ENCODE measurements at places on chromosomes 5 and 9.

DNA sequence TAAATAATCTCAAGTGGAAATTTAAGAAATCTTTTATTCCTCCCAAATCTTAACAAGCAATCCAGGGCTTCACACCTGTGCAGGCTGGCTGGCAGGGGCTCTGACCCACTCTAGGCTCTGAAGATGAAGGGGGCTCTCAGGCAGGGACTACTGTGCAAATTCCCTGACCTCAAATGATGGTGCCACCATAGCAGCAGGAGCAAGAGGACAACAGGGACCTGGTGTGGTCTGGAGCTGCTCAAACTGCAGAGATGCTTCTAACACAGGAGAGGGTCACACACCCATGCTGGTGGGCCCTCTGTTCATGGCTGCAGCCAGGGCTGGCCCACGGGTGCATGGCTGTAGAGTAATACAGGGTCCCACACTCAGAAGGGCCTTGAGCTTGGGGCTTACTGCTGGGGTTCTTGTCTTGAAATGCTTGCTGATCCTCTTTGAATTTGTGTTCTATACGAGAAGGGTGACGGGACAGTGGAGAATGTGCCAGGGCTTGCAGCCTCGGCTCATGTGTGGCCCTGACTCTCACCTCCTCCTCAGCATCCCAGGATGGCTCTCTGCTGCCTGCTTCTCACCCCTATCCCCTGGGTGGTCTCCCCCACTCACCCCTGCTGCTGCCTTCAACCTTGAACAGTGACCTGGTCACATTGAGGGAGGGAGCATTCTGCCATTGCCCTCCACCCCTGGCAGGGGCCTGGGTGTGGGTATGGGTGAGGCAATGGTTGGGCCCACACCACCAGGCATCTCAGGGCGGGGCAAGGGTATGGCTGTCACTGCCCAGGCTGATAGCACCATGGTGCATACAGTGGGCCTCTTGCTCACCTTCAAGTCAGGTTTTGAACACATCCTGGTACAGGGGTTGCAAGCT, 191.7 kb downstream of the FSTL4 start:
- DNase-seq = no peak

DNA sequence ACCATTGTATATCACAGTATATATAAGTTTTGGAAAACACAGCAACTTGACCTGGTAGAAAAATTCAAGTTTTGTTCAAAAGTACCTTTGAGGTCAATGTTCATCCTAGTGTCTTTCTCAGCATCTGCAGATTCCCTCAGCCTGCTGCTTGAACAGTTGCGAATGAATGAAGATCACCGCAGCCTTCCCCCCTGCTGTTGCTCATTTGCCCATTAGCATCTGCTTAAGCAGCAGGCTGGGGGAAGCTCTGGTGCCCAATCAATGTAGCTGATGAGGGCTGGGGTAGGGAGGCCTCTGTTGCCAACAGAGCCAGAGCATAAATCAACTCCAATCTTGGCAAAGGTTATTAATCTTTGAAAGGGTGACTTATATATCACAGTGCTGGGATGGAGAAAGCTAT, 586.5 kb upstream of the PTPRD start:
- no peak for DNase-seq

DNA sequence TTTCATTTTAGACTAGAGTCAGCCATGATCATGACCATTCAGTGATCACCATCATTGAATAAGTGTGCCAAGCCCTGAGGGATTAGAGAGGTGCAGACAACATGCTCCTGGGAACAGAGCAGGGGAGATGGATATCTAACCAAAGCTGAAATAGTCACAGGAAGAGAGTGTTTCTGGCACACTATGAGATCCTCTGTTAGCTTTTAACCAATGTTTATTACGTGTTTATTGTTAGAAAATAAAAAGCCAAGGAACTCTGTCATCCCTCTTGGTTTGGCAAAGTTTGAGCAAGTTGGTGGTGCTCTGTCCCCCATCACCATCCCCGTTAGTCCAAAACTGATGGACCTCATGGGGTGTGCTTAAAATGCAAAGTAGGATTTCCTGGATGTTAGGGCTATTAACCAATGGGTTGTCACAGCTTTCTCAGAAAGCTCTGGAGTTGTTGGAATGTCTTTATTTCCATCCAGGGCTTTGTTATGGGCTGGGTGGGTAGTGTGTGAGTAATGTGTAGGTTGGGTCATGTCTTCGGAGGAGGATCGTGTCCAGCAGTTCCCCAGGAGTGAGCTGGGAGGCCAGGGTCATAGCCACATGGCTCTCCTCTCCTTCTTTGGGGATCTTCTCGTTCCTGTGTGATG, 34.9 kb downstream of the SLC28A3 start:
- DNase-seq = no peak

DNA sequence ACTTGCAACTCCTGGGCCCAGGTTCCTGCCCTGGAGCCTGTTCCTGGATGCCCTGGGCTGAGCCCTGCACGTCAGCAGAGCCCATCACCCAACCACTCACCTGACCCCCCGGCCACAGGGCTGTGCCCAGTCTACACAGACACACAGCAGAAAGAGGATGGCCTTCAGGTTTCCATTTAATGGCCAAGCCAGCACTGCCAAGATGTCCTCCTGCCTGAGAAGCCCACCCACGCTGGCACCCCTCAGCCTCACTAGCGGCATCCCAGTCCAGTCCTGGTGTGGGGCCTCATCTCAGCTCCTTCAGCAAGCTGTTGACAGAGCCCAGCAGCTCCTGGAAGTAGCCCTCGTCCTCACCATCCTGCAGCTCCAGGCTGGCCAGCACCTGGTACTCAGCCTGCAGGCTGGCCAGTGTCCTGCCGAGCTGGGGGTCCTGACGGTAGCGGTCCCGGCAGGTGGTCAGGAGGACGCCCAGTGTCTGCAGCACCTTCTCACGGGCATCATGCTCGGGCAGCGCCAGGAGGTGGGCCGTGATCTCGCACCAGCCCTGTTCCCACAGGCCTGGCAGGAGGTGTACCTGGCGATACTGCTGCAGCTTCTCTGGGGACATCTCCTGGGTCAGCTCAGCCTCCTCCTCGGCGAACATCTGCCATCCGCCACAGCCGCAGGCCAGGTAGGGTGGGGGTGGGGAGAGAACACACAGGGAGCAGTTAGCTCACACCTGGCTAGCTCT, 71.9 kb upstream of the LRRTM2 start:
- DNase-seq = no peak

GRCh38 chr5:42636425-42636824, 120.2 kb upstream of the CCDC152 start:
- no peak for DNase-seq

- no peak for DNase-seq
Measured at GRCh38 chr5:112065781-112066180, 308.8 kb upstream of the NREP start.

- DNase-seq = no peak
Measured at GRCh38 chr9:131886826-131887225, 146.9 kb upstream of the RAPGEF1 start.

GRCh38 chr5:35302544-35302943, 72.3 kb upstream of the PRLR start:
- no peak for DNase-seq

GRCh38 chr9:83707518-83707767, 315 bp downstream of the UBQLN1 start:
- DNase-seq = peak; percentile 79

- no peak for DNase-seq
Measured at GRCh38 chr9:91220491-91221135, 141.1 kb downstream of the AUH start.

- DNase-seq = no peak
Measured at GRCh38 chr5:11040345-11040744, 279.3 kb upstream of the DAP start.

DNA sequence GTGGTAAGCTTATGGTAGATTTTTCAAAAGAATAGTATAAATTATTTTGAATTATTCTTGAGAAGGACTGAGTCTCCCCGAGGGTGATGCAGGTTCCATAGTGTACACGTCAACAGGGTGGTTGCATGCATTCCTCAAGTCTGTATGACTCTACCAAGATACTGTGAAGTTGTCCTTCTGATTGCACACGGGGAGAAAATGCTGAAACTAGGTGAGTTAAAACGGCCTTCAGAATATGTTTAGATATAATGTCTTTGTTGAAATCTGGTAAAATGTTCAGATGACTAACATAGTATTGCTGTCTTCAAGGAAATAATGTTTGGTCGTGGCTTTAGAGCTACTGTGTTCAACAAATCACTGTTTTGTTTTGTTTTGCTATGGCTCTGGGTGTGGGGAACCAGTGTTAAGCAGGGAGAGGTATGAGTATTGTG, 22.4 kb upstream of the TNFAIP8 start:
- peak; percentile 64 for DNase-seq

GRCh38 chr5:93274291-93274690, 306.7 kb downstream of the NR2F1-AS1 start:
- DNase-seq = peak; percentile 73

- no peak for DNase-seq
Measured at GRCh38 chr5:142847898-142848790, 78.0 kb downstream of the ARHGAP26 start.

DNA sequence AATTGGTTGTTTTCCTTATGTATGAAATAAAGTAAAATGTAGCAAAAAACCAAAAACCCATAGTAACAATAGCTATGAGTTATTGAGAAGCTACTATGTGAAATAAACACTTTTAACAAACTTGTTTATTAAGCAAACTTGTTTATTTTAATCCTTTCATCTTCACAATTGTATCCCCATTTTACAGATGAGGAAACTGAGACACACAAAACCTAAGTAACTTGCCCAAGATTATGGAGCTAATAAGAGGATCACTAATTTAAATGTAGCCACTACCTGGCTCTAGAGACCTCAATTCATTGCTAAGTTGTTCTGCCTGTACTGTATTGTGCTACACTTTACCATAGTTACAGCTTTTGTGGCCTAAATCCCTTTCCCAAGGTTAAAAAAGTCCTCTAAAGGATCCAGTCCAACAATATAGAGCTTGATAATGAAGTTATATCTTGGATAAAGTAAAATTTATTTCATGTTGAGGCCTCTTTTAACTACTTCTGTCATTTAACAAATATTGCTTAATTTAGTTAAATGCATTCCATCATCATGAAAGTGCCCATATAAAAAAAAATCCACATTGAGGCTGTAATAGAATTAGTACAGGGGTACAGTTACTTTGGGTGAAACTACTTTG, 22.1 kb downstream of the HOMER1 start:
- no peak for DNase-seq

GRCh38 chr5:9558319-9558965, 12.6 kb upstream of the SEMA5A start:
- DNase-seq = no peak

GRCh38 chr5:131406975-131407638, 143.3 kb downstream of the CDC42SE2 start:
- DNase-seq = no peak

GRCh38 chr5:33611877-33612276, 171.1 kb downstream of the TARS1 start:
- DNase-seq = no peak

- peak; percentile 12 for DNase-seq
Measured at GRCh38 chr5:114789773-114790402, 379.8 kb downstream of the TRIM36 start.

- DNase-seq = no peak
Measured at GRCh38 chr9:122227575-122227900, 1.2 kb downstream of the LHX6 start.

DNA sequence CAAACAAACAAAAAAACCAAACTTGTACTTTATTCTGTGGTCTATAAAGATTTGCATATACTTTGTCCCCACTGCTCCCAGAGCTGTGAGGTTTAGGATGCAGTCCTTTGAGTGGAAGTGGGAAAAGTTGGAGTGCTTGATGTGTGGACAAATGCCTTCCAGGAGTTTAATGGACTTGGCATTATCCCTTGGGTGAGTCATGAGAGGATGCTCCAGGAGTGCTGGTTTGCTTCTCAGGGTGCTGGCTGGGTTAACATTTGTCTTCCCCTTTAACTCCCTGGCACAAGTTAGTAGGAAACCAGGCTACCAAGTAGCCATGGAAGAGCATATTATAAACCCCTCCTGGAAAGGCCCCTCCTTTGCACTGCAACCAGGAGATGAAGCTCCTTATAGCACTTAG, 417.4 kb upstream of the RIOK2 start:
- no peak for DNase-seq

GRCh38 chr9:35579130-35579529, 25.9 kb upstream of the TESK1 start:
- DNase-seq = no peak

GRCh38 chr5:157476702-157477408, 16.8 kb downstream of the NIPAL4 start:
- peak; percentile 88 for DNase-seq

DNA sequence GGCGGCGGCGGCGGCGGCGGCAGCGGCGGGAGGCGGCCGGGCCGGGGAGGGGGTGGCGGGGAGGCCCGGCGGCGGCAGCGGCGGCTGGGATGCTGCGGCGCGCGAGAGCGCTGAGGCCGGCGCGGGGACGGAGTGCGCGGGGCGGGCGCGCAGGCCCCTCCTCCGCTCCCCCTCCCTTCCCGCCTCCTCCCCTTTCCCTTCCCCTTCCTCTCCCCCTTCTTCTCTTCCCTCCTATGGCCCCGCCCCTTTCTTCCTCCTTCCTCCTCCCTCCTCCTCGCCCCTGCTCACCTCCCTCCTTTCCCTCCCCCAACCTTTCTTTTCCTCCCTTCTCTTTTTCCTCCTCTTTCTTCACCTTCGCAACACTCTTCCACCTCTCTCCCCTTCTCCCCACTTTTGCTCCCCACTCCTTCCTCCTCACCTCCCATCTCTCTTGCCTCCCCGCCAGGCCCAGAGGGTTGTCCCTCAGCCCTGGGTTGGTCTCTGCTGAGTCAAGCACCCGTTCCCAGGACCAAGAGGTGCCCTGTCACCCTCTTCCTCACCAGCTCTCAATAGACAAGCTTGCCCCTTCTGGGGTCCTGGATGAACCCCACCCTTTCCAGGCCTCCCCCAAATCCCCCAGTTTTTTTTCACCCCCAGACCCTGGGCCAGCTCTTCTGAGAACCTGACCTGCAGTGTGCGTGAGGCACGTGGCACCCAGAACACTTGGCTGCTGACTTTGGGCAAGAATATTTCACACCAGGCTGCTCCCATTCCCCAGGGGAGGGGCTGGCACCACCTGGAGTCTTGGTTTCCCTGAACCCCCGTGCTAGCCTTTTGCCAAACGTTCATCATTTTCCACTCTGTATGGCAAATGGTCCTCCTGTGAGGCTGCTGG, at the start of gene SEMA4D:
TSS of gene SEMA4D (minus strand) at position 136 of the 874 bp plus-strand sequence. CDS start 92,657 bp downstream, outside the sequence.
- DNase-seq = peak; percentile 68

GRCh38 chr5:59261969-59262368, 631.6 kb downstream of the PDE4D start:
- no peak for DNase-seq

DNA sequence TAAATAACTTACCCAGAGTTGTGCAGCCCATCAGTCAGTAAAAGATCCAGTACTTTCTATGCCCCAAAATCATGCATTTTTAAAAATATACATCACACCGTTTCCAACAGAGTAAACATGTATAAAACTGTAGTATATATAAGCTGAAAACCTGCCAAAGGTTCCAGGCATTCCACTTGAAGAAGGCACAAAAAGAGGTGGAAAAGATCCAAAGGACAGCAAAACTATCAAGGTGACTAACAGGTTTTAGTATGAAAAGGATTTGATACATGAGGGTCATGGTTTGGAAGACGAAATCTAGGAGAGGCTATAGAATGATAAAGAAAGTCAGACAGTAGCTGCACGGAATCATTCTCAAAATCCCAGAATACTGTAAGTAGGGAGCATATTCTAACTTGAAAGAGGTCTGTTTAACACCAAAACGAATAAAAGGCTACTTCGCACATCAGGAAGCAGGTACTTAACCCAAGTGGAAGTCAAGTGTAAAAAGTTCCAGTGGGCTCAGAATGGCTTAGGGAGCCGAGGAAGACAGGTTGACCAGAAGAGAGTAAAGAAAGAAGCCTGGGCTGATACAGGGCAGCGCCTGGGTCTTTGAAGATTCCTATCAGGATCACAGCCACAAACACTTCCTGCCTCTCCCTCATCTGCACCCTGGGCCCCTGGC, 207.2 kb downstream of the ADAMTS12 start:
- no peak for DNase-seq
